Purkinje cell (primary cell): ENCODE measurements at places on chromosomes 7 and 10. TPM values are rescaled to one million over a fixed set of nuclear protein-coding genes. Genes with fewer than 3 reads are reported as not detected.

ATP6V0A4 gene
- polyA plus RNA-seq, result not detected in 2 replicates

EGR2 gene
- polyA plus RNA-seq, result 0.16 TPM in 1 of 2 replicates, not detected in the other

CABCOCO1 gene
- polyA plus RNA-seq, result not detected in 2 replicates

A1CF gene
- polyA plus RNA-seq, result 0.55 TPM in 1 of 2 replicates, not detected in the other

HDAC9 gene
- polyA plus RNA-seq, result 10.6 and 15.6 TPM in 2 replicates

TUBB8 gene
- polyA plus RNA-seq, result not detected in 2 replicates

INA gene
- 332 and 395 TPM in 2 replicates for polyA plus RNA-seq

DPCD gene
- 89.0 and 111 TPM in 2 replicates for polyA plus RNA-seq

ELFN1 gene
- 0.23 TPM in 1 of 2 replicates, not detected in the other for polyA plus RNA-seq

UNCX gene
- polyA plus RNA-seq, result 0.12 TPM in 1 of 2 replicates, not detected in the other

PHYH gene
- 70.8 and 79.3 TPM in 2 replicates for polyA plus RNA-seq
